ENCODE measurements at places on chromosomes 7 and 10.
A peak's percentile ranks its signal among the peaks of the same experiment; 100 is the strongest.

DNA sequence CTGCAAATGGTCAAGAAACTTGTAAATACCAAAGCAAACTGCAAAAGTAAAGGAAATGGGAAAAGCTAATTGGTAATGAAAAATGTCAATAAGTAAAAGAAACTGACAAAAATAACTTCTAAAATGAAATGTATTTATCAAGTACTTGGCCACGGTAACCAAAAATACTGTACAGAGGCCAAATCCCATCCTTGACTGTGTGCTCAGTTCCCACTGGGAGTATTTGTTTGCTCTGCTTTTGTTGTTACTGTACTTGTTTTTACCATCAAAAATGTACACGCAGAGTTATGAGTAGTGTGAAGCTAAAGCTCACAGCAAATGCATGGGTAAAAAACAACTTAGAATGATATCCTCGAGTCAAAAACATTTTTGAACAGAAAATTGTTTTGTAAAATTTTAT is 31.1 kb downstream of the ENKUR start:
- no peak for DNase-seq

DNA sequence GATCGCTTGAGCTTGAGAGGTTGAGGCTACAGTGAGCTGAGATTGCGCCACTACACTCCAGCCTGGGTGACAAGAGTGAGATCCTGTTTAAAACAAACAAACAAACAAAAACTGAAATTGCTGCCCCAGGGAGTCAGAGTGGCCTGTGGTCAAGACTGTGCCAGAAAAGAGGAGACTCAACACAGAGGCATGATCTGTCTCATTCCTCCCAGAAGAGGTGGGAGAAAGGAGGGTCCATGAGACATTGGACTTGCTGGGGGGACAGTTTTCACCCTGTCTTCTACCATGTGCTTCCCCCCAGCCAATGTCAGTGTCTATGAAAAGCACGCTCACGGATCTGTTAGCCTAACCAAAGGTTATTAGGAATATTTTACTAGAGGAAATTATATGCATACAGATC is 3.2 kb downstream of the ZNF853 start:
- DNase-seq, result no peak

DNA sequence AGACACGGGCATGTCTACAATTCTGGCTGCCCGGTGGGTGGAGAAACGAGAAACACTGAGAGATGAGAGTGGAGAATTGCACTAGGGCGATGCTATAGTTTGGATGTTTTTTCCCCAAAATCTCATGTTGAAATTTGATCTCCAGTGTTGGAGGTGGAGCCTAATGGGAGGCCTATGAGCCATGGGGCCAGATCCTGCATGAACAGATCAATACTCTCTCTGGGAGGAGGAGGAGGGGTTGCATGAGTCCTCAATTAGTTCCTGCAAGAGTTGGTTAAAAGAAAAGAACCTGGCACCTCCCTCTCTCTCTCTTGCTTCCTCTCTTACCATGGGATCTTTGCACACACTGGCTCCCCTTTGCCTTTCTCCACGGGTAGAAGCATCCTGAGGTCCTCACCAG is 299.1 kb downstream of the CALN1 start:
- DNase-seq, result no peak

DNA sequence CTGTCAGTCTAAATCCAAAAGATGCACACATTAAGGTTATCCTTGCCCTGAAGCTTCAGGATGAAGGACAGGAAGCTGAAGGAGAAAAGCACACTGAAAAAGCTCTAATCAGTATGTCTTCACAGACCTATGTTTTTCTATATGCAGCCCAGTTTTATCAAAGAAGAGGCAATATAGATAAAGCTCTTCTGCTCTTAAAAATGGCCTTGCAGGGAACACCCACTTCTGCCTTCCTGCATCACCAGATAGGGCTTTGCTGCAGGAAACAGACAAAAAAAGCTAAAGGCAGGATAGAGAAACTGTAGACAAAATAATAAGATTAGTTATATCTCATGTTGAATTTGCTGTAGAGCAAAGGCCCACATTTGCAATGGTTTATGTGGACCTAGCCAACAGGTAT is 14.9 kb upstream of the IFIT1B start:
- no peak for DNase-seq

GRCh38 chr7:108724251-108725100 is 154.8 kb downstream of the DNAJB9 start:
- no peak for DNase-seq

DNA sequence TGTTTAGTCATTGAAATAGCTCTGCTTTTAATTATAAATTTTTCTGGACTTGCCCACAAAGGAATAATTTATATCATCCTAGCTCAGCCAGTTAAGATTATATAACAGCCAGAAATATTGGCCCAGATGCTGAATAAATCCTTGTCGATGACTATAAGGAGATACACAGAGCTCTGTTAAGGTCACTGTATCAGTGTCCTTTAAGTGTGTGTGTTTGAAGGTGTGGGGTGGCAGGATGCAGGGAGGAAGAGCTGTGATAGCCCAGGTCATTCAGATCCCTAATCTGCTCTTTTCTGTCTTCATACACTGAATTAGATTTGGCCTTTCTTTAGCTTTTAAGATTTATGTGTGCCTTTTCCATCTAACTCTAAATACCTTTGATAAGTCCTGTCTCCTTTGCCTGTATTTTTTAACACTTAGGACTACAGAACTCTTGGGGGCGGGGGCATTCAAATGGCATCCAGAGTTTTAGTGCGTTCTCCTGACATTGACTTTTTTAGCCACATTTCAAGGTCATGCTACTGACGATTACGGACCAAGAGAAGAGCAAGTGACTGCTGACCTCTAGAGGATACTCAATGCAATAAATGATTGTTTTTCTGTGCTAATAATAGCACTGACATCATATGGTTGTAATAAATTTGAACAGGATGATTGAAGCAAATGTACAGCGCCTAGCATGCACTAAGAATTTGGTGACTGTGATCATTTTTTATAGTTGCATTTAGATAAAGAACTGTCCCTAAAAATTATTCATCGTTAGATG is 172.3 kb downstream of the CACNB2 start:
- peak; percentile 26 for DNase-seq

DNA sequence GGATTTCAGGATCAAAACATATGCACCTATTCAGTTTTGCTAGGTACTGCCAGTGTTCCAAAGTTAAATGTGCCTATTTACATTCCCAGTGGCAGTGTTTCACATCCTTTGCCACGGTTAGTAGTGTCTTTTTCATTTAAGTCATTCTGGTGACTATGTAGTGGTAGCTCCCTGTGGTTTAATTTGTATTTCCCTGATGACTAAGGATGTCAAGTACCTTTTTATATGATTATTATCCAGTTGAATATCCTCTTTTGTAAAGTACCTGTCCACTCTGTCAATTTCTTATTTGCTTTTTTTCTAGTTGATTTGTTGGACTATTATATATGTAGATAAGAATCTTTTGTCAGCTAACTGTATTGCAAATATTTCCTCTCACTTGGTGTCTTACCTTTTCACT is 45.1 kb downstream of the TMEM60 start:
- no peak for DNase-seq

DNA sequence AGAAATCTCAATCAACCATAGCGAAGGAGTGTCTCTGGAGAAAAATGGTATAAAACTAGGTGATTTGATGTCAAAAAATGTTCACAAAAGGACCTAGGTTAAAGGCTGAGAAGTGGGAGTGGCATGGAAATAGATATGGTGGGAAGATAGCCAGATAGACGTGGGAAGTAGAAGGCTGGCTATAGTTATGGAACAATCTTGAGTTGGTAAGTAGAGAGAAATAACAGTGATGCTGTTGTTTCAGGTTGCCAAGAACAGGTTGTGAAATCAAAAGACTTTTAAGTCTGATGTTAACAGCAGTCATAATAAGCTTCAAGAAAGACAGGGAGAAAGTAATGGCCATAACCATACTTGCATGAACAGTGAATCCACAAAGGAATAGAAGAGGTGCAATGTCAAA is 106.1 kb upstream of the RSU1 start:
- no peak for DNase-seq

- no peak for DNase-seq
Observed at GRCh38 chr10:1187855-1188557, 131.8 kb downstream of the WDR37 start.

DNA sequence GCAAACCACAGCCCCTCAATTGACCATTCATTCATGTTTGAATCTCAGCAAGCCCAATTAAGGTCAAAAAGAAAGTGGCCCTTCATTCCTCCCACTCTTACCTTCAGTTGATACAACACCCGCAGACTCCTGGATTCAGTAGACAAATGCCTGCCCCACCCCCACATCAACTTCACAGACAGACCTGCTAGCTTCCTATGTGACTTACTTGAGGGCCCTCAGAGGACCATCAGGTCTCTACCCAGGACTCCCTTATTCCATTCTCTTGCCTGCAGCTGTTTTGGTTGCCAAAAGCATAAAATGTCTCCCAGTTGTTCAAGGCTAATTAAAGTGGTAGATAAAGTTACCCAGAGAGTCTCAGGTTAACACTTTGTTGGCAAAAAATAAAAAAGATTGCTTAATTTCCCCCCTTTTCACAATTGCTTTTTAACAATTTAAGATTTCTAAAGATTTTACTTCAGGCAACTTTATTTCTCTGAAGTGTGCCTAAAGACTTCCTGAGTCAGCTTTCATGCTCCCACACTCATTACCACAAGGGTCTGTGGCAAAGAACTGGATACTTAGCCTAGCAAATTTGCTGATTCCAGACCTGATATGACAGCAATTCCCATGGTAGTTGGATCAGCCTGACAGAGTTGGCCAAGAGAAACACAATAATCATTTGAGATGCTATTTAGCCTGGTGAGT is 3.3 kb upstream of the MTERF1 start:
- DNase-seq, result no peak

- DNase-seq, result no peak
Observed at GRCh38 chr10:103637927-103638557, 144.5 kb downstream of the NEURL1 start.

DNA sequence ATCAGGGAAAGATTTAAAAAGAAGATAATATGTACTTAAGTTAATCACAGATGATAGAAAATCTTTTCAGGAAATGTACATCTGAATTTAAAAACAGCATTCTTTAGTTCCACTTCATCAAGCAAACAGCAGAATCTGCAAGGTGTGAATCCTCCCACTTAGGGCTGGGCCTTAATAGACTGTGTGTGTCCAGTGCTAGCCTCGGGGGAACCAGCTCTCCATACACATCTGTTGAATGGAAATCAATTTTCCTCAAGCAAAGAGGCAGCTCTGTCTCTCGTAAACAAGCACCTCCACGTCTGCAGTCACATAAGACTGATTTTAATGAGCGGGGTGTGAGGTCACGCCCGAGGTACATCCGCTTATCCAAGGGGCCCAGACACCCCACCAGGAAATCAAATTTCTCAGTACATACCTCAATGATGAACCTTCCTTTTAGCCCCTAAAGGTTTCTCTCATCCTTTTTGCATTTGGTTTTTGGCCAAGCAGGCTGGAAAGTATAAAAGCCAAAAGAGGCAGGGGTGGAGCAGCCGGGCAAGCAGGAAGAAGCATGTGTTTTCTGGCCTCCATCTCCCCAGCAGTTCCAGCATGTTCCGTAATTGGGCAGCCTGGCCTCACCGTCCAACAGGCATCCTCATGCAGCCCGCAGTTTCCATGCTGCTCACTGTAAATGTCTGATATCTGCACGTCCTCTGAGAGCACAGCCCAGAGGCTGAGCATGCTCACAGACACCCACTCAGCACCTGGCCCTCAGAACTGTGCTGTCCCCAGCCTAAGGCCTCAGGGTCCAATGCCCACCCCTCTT is 131.3 kb downstream of the GLI3 start:
- DNase-seq, result no peak

DNA sequence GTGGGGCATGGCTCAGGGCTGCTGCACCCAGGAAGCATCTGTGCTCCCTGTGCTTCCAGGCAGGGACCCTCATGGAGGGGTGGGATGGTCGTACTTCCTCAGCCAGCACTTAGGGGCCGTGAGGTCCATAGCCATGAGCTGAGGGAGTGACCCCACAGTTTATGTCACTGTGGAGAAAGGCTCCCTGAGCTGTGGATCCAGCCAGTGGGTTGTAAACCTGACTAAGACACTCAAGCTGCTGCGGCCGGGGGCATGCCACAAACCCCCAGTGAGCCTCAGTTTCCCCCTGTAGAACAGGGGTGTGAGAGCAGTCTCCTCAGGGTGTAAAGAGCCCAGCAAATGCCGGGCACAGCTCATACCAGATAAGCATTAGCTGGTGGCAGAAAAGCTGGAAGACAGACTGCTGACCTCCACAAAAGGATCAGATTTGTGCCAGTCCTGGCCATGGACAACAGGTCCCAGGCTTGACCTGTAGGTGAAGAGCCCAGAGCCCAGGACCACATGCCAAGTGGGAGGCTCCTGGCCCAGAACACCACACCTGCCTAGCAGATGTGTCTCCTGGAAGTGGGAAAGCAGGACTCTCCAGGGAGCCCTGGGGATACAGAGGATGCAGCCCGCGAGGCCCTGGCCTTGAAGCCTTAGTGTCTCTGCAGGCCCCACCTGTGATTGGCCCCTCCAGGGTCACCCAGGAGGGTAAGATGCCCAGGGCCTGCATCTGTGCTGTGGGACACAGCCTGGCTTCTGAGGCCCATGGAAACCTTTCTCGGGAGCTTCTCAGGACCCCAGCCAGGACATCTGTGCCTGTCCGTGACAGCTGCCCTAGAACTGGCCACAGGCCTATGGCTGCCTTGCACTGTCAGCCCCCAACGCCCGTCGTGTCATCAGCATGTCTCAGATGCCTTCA is 78.1 kb upstream of the RET start:
- no peak for DNase-seq

DNA sequence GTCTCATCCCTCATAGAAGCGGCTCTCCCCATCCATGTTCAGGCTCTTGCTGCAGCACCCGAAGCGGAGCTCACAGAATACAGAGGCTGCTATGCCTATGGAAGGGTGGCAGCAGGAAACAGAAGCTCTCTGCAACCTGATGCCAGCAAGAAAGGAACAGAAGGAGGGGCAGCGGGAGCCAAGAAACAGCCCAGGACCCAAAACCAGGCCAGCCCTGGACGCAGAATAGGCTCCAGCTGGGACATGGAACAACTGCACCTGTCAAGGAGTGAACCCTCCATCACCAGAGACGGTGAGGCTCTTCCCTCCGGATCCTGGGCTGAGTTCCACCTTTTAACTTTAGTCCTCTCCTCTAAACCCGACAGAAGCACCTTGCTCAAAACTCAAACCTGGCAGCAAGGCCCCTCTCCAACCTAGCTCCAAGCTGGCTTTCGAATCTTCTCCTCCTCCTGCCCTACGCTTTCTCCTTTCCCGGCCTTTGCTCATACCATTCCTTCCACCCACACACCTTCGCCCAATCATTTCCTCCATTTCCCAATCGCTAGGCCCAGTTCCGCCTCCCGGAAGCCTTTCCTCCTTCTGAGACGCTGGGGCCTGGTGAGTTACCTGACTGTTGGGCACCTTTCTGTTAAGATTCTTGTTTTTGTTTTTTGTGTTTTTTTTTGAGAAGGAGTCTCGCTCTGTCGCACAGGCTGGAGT is 122.8 kb upstream of the ZNF92 start:
- no peak for DNase-seq

All from NCI-H1105 treated with DMSO at 0.1 percent for 48 hours (cell line).